Osteocyte (in vitro differentiated cells): ENCODE measurements at places on chromosomes 6 and 20.

DNA sequence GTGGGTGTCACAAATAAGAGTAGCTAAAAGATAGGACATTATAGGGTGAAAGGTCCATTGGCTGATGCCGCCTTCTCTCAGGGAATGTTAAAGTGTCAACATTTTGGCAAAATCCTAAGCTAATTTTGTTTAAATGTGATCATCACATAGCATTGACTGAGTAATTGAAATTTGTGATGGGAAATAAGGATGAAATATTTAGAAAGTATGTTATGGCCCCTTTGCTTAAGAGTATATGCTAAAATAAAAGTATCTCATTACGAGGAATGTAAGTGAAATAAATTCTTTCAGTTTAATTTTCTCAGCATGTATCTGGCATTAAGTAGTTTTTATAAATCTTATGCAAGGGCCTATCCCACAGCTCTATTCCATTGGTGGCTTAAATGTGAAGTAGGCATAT lies 229.2 kb downstream of the PRL start:
- no peak for DNase-seq

DNA sequence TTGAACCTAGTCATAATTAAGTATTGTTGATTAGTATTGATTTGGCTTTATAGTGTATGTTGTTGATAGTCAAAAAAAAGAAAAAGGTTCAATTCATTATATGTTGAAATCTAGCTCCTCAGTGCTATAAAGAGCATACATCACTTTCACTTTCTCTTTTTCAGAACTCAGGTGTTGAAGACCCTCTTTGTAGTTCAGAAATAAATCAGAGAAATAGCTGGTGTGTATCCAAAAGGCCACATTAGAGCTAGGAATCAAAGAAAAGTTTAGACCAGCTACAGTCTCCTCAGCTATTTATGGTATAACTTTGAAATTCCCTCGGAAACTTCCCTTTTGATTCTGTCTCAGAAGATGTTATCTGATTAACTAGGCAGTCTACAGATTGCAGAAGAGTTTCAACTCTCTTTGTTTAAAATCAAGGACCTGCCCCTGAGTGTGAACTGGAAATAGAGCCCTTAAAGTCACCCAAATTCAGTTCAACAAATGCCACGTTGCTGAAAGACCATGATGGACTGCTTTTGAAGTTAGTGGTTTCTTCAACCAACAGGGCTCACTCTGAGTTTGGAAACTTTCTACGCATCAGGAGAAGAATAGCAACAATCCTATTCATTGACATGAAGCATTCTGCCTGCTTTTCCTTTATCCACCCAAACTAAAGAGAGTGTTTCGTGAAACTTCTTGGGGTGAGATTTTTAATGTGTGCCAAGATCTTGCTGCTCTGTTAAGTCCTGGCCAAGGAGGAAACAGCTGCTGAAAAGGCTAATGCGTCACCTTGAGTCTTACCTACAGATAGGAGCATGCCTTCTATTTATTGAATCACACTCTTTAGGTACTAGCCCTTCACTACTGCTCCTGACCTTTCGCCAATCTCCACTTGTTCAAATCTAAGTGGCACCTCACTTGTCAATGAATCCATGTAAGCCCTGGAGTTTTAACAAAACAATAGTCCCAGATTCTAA lies 111.7 kb downstream of the TNFRSF21 start:
- DNase-seq, result no peak

DNA sequence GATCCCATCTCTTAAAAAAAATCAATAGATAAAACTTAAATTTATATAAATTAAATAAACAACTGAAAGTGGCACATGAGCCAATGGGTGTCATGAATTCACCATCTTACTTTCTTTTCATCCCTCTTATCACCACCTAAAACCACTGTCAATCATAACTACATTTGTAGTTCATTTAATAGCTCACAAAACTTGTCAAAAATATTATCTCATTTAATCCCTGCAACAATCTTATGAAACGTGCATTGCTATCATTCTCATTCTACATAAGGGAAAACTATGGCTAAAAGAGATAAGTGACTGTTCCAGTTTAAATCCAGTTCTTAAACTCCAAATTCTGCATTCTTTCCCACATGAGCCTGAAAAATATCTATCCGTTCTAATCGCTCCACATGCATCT lies 80.6 kb upstream of the BEND6 start:
- no peak for DNase-seq

- DNase-seq, result no peak
Measured at GRCh38 chr6:118581489-118581959, 33.4 kb downstream of the PLN start.

DNA sequence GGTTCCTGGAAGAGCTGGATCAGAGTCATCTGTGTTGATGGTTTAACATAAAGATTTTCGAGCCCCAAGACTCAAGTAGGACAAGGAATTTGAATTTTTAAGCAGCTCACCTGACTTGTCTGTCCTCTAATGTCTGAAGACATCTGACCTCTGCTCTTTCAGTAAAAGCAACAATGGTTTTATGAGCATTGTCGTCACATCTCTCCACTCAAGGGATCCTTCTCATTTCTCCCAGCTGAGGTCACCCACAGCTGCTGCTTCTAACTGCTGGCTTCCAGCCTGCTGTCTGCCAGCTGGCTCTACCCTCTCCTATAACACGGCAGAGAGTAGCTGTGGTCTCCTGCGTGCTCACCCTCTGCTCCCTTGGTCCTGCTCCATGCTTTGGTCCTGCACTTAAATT lies 24.7 kb upstream of the HDAC2 start:
- DNase-seq, result no peak

GRCh38 chr20:5735845-5736510 lies 14.2 kb upstream of the SHLD1 start:
- DNase-seq, result no peak

DNA sequence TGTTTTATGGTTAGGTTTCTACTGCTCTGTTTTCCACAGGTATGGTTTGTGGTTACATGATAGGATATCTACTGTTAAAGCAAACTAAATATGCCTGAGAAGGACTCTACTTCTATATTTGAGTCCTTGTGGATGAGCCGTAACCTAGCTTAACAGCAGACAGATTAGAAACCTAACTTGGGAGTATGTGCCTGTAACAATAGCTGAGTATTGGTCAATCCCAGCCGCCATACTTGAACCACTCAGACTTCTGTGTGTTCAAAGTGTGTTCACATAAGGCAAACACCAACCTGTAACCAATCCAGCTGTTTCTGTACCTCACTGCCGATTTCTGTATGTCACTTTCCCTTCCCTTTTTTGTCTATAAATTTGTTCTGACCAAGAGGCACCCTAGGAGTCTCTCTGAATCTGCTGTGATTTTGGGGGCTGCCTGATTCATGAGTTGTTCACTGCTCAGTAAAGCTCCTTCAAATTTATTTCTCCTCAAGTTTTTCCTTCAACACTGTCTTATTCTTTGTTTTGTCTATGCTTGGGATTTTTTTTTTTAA lies 37.1 kb downstream of the PHF3 start:
- DNase-seq, result no peak

GRCh38 chr6:109396046-109396718 lies 13.9 kb upstream of the CD164 start:
- no peak for DNase-seq

DNA sequence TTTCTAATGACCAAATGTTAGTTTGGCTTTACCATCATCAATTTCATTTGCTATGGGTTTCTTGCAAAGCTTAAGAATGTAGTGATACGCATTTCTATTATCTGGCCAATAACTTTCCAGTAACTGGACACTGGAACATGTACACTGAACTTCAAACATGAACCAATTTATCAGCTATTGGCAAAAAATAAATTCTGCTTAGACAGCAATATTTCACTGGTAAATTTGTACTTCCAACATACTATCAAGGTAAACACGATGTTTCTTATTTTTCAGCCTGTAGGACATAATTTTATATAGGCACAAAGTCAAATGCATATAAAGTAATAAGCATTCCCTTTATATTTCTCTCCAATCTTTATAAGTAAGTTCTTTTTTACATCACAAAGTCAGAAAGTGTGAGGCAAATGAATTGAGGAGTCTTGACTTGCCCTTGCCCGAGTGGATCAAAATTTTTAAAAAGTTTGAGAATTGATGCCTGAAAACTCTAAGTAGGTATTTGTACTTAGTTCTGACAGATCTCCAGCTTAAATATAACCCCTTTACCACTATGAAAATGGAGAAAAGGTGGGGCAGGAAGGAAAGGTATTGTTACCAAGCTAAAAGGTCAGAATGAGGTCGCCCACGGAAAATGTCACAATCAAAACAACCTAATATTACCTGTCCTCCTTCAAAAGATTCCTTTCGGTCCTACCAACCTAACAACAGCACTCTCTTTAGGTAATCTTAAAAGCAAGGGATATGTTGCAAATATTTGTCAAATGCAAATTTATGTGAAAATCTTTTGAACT lies 41.3 kb downstream of the STK38 start:
- DNase-seq, result no peak

GRCh38 chr20:51979226-51979625 lies 176.9 kb upstream of the SALL4 start:
- DNase-seq, result no peak

- no peak for DNase-seq
Measured at GRCh38 chr20:25178563-25179438, 16.7 kb upstream of the ENTPD6 start.

GRCh38 chr20:24381886-24382285 lies 87.5 kb upstream of the SYNDIG1 start:
- no peak for DNase-seq

DNA sequence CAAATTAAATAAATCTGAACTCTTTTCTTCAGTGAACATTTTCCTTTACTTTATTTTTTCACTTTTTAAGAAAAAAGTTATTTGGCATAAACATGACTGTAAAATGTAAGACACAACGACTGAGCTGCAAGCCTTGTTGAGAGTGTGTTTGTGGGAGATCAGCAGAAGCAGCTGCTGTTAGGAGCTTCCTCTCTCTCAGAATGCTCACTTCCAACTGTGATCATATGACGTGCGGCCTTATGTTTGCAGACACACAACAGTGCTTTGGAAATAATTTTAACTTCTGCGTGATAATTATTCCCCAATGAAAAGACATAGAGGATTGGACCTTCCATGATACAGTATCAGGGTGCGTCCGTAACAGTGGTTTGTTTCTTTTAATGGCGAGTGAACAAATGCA lies 104.0 kb downstream of the ARHGAP18 start:
- DNase-seq, result no peak

GRCh38 chr6:24980507-24981385 lies 45.0 kb upstream of the RIPOR2 start:
- no peak for DNase-seq
